D341Med (cell line): ENCODE measurements at places on chromosomes 2 and 18.

DNA sequence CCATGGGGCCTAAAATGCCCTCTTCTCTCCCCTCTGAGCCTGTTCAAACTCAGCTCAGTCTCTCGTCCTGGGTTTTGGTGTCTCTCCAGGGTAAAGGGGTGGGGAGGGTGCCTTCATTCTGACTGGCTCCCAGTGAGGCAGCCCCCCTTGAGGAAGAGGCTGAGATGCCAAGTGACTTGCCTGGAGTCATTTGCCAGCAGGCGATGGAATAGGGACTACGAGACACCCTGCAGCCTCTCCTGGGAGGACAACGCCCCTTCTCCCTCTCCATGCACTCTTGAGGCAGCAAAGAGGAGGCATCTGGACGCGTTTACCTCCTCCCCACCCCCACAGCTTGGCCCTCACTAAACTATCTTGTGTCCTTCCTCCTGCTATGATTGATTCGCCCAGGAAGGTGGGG, 760 bp upstream of the STON1 start:
- DNase-seq = peak; percentile 43

DNA sequence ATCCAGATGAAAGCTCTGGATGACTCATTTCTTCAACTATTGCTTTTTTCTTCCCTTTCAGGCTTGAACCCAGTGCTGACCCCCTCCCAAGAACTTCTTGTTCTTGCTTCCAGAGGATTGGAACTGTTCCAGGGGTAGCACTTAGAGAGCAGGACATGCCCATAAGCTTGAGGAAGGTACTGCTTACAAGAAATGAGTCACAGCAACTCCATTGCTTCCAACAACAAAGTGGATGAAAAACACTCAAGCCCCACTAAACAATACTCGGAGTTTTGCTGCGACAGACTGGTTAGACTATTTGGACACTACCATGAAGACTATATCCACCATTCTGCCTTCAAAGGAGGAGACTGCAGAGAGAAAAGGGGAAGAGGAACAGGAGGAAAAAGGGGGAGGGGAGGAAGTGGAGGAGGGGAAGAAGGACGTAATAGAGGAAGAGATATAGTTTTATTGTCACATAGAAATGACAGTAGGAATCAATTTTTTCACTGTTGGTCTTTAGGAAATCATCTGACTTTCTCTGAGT, 1.6 kb upstream of the EPC2 start:
- no peak for DNase-seq

DNA sequence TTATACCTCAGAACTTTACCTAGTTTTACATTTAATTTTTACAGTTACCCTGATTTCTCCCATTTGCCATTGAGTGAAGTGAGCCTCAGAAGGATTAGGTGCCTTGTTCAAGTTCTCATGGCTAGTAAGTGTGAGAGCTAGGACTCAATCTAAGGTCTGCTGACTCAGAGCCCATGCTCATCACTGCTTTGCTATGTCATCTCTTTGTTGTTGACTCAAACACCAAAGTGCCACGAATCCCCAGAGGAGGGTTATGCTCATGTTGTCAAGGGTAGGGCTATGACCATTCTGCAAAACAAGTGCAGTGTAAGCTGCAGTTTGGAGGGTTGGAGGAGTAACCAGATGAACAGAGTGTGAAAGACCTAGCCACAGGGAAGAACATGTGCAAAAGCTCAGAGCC, 185.4 kb upstream of the SKOR2 start:
- no peak for DNase-seq

DNA sequence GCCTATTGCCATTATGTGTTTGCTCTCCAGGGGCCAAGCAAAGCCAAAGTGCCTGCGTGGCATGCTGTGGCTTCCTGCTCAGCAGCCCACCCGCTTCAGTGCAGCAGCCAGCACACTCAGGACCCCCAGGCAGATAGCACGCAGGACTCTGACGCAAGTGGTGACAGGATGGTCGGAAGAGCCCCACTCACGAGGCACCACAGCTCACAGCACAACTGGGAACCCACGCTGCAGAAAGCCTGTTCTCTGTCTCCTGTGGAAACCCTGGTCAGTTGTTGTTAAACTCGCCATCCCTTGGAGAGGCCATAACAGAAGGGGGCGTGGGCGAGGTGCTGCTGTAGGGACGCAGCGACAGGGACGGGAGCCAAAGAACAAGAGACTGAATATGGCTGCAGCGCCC, 76.4 kb downstream of the HDAC4 start:
- DNase-seq = no peak

DNA sequence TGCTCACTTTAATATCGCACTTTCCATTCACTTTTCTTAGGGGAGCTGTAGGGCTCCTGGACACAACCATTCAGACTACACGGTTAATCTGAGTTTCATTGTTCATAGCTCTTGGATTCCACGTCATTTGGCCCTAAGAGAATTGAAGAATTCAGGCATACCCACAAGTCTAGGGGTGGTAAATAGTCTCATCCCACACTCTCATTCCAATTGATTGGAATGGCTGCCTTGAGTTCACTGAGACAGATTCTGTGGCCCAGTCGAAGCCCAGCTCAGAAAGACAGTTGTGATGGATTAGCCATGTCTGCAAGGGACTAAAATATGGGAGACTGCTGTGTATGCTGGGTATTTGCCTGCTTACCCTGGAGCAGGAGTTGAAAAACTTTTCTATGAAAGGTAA, 124.6 kb downstream of the TFCP2L1 start:
- no peak for DNase-seq
